ENCODE measurements at places on chromosomes 4 and X.

DNA sequence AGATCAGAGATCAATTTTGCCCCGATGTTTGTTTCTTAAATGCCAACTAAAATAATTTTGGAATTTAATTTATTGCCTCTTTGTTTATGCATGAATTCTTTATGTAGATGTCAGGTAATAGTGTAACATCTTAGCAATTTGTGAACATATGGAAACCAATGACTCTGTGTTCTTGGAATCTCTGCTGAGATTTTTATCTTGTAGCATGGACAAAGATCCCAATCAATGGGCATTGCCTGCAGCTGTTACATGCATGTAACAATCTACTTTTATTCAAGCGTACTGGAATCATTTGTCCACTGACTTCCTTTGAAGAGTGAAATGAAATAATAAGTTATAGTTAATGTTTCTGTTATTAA is 61.6 kb upstream of the ARSJ start:
- DNase-seq, result no peak

GRCh38 chr4:94582517-94582916 is 130.8 kb downstream of the PDLIM5 start:
- no peak for DNase-seq

GRCh38 chr4:54228961-54229501 is at the start of gene PDGFRA:
PDGFRA (plus strand) TSS chr4:54229293; CDS start chr4:54258769, 29,476 bp downstream.
- DNase-seq, result no peak

DNA sequence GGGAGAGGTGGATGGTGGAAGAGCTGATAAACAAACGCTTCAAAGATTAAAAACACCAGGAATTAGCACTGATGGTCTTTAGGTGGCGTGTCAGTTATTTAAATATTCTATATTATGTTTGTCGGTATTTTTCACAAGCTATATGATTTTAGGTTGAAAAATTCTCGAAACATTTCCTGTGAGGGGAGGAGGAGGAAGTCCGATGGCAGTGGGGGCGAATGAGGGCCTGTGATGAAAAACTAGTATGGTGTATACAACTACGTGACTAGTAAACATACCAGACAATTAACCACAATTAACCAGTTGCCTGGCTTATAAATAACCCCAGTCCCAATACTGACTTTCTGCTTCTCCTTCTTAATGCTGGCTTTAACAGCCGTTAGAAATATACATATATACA is 595 bp upstream of the NAP1L2 start:
- no peak for DNase-seq

DNA sequence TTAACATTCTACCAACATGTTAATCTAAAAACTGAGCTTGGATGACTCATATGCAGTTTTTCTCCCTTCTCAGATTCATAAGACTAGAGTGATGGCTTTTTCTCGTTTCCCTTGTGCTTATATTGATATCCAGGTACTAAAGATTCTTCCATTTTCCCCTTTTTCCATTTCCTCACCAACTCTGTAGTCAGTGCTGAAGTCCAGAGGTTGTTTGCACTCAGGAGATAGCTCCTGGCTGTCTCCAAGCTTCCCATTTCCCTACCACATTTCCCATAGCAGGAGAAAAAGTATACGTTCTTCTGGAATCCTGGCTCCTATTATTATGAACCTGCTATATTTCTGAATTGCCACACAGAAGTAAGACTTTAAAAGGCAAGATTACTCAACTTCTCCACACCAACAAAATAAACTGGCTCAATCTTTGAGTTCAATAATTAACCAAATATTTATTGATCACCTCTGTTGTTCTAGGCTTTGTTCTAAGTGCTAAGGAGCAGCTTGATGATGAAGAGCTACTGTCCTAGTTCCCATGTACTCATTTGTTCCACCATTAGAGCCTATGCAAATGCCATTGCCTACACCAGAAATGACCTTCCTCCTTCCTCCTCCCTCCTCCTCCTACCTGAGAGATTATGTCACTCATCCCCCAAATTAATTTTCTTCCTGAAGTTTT is 454.4 kb upstream of the RPS6KA3 start:
- no peak for DNase-seq

DNA sequence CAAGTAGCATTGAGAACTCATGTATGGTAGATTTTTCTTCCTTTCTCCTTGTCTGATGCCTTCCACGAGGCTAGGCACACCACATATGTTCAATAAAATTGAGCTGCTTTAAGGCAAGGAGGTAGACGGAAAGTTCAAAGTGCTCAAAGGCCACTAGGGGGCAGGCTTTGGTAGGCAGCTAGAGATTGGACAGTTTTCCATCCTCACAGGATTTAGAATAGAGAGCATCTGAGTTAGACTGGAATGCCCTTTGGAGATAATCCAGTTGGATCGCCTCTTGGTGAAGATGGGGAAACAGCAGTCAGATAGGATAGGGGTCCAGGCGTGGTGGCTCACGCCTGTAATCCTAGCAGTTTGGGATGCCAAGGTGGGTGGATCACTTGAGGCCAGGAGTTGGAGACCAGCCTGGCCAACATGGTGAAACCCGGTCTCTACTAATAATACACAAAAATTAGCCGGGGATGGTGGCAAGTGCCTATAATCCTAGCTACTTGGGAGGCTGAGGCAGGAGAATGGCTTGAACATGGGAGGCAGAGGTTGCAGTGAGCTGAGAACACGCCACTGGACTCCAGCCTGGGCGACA is 30.4 kb downstream of the ELF4 start:
- peak; percentile 62 for DNase-seq

GRCh38 chr4:35217331-35217730 is 1027.0 kb downstream of the ARAP2 start:
- DNase-seq, result no peak

GRCh38 chrX:71606536-71607216 is 11.6 kb downstream of the CXCR3 start:
- no peak for DNase-seq

GRCh38 chr4:145888393-145888792 is 50.2 kb downstream of the ZNF827 start:
- DNase-seq, result no peak

GRCh38 chrX:102832661-102833060 is 104.4 kb upstream of the RAB40AL start:
- peak; percentile 30 for DNase-seq

DNA sequence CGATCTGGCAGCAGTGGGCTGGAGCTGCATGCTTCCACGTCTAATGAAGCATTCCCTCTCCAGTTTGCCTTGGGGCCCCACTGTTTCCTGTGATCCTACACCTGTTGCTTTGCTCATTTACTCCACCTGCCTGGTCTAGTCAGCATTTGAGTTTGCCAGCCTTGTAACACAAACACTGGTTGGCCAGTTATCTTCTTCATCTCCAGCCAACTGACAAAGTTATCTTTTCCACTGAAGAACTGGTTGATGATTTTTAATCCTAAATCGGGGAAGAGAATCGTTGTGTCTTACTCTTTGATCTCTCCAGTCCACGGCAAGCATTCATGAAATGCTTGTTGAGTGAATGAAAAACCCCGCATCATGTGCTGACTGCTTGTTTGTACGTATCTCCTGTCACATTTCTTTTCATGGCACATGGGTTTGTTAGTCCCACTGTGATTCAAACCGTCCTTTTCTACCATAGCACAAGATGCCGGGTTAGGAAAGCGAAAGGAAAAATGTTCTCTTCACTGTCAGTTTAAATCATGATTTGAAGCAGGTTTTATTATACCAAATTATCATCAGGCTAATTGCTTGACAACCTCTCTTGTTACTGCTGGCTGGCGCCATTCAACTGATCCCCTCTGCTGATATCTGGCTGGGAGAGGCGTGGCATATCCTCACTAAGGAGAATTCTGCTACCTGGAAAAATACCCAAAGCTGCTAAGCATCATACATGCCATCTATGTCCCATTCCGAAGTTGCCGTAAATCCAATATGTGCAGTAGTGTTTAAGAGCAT is 144.8 kb downstream of the SHROOM3 start:
- no peak for DNase-seq

All from putamen (tissue), 1 donor.